ENCODE measurements at places on chromosomes 2 and 18.

GRCh38 chr2:37740164-37740739, 68.8 kb upstream of the CDC42EP3 start:
- DNase-seq: no peak

- DNase-seq: no peak
Measured at GRCh38 chr18:78192054-78192453, 787.6 kb upstream of the SALL3 start.

GRCh38 chr2:188582211-188582610, 290.5 kb downstream of the GULP1 start:
- no peak for DNase-seq

- DNase-seq: no peak
Measured at GRCh38 chr2:176589825-176590440, 320.7 kb downstream of the MTX2 start.

DNA sequence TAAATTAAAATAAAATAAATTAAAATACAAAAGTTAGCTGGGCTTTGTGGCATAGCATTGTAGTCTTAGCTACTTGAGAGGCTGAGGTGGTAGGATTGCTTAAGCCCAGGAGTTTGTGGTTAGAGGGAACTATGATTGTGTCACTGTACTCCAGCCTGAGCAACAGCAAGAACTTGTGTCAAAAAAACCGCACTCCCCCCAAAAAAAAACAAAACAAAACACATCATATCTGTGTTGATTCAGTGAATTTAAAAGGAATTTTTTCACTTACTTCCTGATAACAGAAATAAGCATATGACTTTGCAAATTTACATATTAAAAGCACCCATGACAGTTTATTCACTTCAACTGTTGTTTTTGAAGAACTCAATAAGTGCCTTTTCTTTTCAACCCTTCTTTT, 68.1 kb upstream of the PELI1 start:
- no peak for DNase-seq

- DNase-seq: no peak
Measured at GRCh38 chr18:12520442-12520992, 112.8 kb downstream of the PRELID3A start.

DNA sequence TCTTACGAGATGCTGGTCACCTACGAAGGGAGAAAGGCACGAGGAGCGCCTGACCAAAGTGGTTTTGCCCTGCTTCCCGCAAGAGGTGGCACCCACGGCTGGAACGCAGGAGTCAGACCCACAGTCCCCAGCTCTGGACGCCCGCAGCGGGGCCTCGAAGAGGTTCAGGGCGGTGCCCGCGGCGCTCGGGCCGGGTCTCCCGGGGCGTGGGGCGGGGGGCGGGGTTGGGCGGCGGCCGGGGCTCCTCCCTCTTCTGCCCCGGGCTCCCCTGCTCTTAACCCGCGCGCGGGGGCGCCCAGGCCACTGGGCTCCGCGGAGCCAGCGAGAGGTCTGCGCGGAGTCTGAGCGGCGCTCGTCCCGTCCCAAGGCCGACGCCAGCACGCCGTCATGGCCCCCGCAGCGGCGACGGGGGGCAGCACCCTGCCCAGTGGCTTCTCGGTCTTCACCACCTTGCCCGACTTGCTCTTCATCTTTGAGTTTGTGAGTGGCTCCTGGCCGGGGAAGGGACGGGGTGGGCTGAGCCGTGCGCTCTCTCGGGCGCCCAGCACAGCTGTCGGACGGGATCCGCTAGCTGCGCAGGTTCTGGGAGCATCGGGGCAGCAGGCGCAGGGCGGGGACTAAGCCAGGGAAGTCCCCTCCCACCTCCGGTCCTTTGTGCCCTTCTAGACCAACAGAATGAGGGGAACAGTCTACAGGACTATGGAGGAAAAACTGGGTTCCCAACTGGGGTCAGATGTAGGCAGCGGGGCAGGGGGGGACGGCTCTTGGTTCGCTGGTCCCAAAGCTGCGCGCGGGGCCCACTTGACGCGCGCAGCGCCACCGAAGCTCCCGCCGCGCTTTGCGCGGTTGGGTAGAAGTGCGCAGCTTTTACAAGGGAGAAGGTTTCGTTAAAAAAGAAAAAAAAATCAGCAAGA, at the start of gene MAL:
Gene MAL (plus strand): TSS at position 303 of the 914 bp plus-strand sequence. CDS start 85 bp downstream, at position 388.
- DNase-seq: peak; percentile 32

GRCh38 chr2:196594158-196594557, 45.4 kb upstream of the CCDC150 start:
- DNase-seq: no peak

DNA sequence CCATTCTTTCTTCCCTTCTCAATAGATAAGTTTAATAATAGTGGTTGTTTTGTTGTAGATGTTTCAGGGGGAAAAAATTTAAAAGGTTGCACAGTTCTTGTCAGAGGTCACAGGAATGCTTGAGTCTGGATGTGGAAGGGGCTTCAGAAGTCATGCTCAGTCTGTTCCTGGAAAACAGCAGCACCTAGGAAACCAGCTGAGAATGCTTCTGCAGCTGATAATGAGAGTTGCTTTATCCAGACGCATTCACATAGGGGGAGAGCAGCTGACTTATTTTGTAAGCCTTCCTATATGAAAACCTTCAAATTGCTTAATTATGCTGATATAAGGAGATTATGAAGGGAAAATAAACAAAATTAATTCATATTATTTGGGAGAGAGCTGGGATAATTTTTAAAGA, 235.5 kb downstream of the GULP1 start:
- DNase-seq: no peak

GRCh38 chr2:217220228-217221013, 360.6 kb upstream of the TNP1 start:
- DNase-seq: no peak

- DNase-seq: no peak
Measured at GRCh38 chr2:224691563-224691962, 24.6 kb downstream of the CCDC195 start.

- no peak for DNase-seq
Measured at GRCh38 chr2:221857719-221858118, 285.6 kb upstream of the EPHA4 start.

DNA sequence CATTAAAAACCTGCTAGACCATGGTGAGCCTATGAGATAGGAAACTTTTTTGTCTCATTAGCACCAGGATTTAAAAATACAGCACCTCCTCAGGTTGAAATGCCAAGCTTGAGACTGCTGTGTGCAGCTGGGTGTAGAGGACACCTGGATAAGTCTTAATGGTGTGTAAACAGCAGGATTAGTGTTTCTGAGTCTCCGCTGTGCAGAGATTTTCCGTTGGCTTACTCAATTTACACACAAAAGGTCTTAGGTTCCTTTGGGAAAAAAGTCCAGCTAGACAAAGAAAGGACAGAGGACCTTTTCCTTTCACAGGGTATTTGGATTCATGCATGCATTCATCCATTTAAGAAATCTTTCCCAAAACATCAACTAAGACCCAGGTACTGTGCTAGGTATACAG, 168.1 kb downstream of the NRXN1 start:
- no peak for DNase-seq

GRCh38 chr18:42038936-42039335, 83.9 kb downstream of the PIK3C3 start:
- DNase-seq: no peak

GRCh38 chr2:232075859-232076258, 114.3 kb downstream of the DIS3L2 start:
- no peak for DNase-seq

GRCh38 chr2:45729753-45730512, 78.5 kb downstream of the PRKCE start:
- no peak for DNase-seq

DNA sequence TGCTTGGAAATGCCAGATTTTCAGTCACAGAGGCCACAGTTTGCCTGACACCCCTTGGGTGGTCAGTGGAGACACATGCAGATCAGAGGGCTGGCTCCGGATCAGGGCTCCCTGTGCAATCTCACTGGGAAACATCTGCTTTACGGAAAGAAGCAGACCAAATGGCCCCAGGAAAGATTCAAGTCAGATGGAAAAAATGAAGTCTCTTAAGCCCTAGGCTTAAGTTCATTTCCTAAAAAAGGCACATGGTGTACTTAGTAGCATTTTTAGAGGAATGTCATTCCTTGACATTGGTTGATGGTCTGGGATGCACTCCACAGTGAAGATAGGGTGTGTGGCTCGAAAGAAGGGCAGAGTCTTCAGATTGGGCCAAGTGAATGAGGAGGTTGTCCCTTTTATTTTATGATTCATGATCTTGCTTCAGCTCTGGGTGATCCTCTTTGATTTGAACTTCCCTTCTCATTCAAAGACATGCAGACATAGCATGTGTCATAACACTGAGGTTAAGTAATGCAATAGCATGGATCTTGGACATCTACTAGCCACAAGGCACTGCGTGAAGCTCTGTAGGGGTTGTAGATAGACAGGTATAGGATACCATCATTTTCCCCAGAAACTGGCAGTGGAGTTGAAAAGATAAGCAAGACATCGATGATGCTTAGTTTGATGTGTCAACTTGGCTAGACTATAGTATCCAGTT, 56.5 kb downstream of the KCNE4 start:
- DNase-seq: no peak

DNA sequence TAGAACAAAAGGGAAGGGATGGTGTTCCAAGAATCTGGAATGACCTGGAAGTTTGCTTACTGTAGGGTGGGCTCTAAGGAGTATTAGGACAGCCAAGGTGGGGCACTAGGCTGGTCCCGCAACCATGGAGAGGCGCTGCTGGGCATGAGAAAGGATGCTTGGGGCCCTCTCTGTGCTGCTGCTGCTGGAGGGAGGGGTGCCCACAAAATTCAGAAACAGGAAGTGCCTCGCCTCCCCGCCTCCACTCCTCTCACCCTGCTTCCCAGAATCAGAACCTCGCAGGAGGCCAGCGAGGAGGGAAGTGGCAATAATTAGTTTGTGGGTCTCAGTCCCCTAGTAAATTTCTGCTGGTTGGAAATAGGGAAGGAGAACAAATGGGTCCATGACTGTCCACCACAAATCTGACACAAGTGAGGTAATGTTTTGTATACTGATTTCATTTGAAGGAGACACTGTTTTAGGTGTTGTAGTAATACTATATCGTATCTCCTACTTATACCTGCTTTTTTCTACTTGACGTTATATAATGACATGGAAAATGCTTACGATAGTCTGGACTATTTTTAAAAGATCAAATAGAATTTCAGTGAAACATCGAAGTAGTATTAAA, 7.9 kb upstream of the PDCL3 start:
- peak; percentile 15 for DNase-seq

DNA sequence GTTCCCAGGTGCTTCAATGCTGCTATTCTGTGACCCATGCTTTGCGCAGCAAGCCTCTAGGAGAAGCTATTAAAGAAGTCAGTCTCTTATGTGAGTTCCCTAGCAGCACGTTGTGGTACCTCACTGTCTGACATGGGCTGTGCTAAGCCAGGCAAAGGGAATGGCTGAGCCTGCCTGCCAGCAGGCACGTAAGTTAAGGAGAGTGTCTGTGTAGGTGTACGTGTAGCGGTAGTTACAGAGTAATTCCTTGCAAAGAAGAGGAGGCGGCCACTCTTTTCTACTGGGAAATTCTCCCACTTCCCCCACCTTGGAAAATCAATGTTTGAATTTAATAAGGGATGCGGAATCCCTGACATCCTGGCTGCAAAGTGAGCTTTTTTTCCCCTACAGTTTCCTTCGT, 123.5 kb upstream of the LYPD1 start:
- no peak for DNase-seq

- DNase-seq: no peak
Measured at GRCh38 chr2:225456619-225457260, 57.2 kb downstream of the NYAP2 start.

GRCh38 chr18:68992719-68993482, 195.0 kb downstream of the CCDC102B start:
- DNase-seq: no peak

DNA sequence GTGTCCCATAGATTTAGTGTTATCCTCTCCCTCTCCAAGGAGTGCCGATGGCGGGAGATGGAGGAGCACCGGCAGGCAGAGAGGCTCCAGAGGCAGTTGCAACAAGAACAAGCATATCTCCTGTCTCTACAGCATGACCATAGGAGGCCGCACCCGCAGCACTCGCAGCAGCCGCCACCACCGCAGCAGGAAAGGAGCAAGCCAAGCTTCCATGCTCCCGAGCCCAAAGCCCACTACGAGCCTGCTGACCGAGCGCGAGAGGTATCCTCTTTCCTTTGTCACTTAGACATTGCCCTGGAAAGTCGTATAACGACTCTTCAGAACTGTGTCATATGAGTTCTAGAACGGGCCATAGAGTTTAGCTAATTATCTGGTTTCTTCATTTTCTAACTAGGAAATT, 132.2 kb upstream of the IL1R2 start:
- no peak for DNase-seq

DNA sequence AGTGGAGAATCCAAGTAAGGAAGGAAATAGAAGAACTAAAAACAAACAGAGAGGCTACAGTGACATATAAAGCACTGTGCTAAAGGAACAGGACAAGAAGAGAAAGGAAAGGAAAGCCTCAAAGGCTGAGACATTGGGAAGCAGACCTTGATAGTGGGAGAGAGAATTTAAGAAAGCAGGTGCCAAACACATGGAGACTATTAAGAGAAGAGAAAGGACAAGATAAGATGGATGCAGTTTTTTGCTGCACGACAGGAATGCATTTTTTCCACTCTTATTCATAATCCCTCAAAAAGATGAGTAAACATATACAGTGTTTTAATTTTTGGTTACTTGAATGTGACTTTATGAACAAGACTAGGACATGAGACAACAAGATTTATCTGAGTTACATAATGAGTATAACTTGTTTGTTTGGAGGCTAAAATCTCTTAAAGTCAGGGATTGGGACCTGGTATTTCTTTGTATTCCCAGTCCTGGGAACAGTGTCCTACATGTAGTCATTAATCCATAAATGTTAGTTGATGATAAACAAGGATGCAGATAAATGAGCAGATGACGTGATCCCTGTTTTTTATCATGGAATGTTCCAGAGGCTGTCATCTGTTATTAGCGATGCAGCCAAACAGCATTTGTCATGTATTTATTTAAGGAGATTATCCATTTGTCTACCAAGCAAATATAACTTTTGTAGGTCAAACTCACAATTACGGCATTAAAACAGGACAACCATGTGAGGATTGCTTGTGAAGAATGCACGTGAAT, 141.7 kb downstream of the DNER start:
- no peak for DNase-seq

GRCh38 chr2:28750316-28751251, 1.0 kb upstream of the PPP1CB start:
- DNase-seq: peak; percentile 13

GRCh38 chr2:199452991-199453379, 4.8 kb downstream of the SATB2 start:
- DNase-seq: no peak

GRCh38 chr2:56871644-56872043, 687.9 kb downstream of the CCDC85A start:
- DNase-seq: no peak

DNA sequence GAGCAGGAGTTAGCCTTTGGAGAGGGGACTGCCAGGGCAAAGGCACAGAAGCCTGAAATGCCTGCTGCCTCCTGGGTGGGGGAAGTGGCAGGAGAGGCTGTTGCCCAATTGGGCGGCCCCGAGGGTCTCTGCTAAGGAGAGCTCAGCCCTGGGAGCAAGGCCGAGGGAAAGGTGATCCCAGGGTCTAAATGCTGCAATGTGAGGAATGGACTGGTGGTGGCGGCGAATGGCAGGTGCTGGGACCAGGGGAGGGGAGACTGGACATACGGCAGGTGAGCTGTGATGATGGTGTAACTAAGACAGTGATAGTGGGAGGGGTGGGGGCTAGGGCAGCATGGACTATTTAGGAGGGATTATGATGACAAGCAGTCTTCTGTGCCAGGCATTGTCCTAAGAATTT, 104.0 kb downstream of the DYSF start:
- DNase-seq: no peak

All from stimulated activated CD8-positive, alpha-beta memory T cell treated with anti-CD3 and anti-CD28 coated beads, Interleukin-4, amount 100 ng/mL, for 24 hours (primary cell).